Left lung (tissue), 14 donors: ENCODE measurements at places on chromosomes 11 and 22.
A peak's percentile ranks its signal among the peaks of the same experiment; 100 is the strongest.

DNA sequence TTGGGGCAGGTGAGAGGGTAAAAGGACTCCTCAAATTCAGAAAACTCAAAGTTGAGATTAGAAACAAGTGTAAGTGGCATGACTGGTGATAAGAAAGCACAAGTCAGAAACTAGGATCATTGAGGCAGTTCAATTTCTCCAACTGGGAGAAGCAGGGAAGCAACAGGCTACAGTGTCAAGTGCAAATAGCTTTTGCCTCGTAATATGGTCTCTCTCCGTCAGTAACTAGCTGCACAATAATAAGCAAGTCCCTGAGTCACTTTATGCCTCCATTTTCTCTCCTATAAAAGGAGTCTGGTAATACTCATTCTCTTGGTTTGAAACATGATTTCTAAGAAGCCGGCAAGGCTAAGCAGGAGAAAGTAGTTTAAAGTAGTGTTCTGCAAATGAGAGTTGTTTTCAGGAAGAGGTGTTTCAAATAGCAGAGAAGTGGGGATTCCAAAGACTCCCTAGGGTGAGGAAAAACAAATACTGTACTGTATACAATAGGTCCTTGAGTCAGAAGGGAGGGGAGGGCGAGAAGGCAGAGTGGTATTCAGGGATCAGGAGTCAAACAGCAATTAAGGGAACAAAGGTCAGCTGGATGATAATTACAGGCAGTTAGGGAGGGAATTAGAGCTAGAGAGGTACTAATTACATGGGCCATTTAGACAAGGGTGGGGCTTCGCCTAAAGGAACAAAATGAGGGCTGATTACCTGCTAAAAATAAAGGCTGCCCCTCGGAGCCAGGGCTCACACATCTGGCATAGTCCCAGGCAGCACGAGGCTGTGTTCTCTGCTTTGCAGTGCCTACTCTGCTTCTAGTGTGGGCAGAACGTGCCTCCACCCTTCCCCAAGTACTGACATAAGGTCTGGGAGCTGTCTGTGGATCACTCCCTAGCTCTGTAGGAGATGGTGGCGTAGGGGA lies 96.0 kb upstream of the BDNF start:
- no peaks in the 10 kb centered on the region for H3K36me3 ChIP-seq
- H3K27ac ChIP-seq = no peak overlapping the region
- no peak overlapping the region for H3K4me3 ChIP-seq
- H3K4me1 ChIP-seq = no peaks in the 10 kb centered on the region

DNA sequence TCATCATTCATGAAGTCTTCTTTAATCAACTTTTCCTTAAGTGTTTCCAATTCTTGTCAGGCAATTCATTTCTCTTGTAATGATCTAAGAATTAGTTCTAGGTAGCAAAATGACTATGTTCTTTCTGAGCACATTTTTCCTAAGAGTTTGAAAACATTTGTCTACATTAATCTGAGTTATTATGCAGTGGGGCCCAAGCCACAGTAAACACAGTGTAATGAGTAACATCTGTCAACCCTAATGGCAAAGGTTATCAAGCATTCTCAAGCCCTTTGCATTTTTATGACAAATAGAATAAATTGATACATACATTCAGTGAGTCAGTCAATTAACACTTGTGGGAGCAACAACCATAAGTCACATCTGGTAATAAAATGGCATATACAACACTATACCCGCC lies 106.7 kb upstream of the ZC3H12C start:
- no peak for DNase-seq
- H3K27ac ChIP-seq = no peak overlapping the region
- H3K4me1 ChIP-seq = peaks cover 7% of the 10 kb centered on the region
- H3K27me3 ChIP-seq = no peaks in the 10 kb centered on the region
- H3K36me3 ChIP-seq = no peaks in the 10 kb centered on the region

DNA sequence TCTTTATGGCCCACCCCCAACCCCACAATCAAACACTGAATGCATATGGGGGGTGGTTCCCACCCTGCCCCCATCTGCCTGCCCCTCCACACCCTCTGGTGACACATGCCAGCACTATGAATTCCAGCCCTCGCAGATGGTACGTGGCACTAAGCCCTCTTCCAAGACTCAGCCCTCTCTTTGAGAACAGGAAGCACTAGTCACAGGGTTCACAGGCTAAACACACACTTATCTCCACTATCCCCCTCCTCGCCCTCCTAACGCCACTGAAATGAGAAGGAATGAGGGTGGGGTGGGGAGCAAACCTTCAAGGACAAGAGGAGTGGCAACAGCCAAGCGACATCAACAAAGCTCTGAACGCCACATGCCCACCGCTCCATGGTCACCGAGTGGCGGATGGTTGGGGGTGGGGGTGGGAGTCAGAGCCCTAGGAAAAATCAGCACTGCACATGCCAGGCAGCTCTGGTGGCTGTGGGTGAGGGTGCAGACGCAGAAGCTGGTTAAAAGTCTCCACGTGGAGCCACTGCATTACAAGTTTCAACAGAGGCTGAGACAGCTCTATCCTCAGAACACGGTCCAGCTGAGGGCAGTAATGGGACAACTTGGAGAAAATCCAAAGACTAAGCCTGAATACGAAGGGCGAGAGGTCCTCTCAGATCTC lies 33.6 kb downstream of the TMEM184B start:
- peak overlapping the region; percentile 72 for H3K27ac ChIP-seq
- DNase-seq = no peak
- H3K36me3 ChIP-seq = peaks cover 48% of the 10 kb centered on the region
- H3K4me1 ChIP-seq = peaks cover 56% of the 10 kb centered on the region
- H3K27me3 ChIP-seq = no peaks in the 10 kb centered on the region

DNA sequence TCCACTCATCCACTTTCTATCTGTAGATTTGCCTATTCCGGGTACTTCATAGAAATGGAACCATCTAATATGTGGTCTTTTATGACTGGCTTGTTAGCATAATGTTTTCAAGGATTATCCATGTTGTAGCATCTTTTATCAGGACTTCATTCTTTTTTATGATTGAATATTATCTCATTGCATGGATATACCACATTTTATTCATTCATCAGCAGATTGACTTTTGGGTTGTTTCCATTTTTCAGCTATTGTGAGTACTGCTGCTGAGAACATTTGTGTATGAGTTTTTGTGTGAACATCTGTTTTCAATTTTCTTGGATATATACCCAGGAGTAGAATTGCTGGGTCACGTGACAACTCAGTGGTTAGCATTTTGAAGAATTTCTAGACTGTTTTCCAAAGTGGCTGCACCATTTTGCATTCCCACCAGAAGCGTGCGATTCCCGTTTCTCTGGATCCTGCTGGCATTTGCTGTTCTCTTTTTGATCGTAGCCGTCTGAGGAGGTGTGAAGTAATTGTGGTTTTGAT lies 8.9 kb downstream of the DERL3 start:
- no peak overlapping the region for H3K4me3 ChIP-seq
- no peaks in the 10 kb centered on the region for H3K27me3 ChIP-seq
- H3K4me1 ChIP-seq = no peaks in the 10 kb centered on the region
- H3K27ac ChIP-seq = no peak overlapping the region
- DNase-seq = no peak

DNA sequence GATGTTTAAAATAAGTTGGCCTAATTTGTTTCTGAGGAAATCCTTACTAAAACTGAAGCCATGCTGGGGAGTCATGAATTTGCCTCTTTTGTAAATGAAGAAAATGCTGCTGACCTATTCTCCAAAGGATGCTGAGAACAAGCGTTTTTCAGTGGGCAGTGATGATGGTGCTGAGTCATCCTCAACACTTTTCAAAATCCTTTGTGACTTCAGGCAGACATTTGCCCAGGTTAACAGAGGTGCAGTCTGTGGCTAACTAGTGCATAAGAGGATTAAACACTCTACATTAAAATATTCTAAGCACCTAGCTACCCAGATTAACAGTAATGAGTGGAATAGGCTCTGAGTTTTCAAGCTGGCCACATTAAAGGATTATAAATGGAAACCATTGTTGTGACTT lies 509.0 kb downstream of the DLG2 start:
- no peaks in the 10 kb centered on the region for H3K27me3 ChIP-seq
- H3K36me3 ChIP-seq = no peaks in the 10 kb centered on the region
- no peak overlapping the region for H3K4me3 ChIP-seq
- no peak for DNase-seq
- no peaks in the 10 kb centered on the region for H3K4me1 ChIP-seq

DNA sequence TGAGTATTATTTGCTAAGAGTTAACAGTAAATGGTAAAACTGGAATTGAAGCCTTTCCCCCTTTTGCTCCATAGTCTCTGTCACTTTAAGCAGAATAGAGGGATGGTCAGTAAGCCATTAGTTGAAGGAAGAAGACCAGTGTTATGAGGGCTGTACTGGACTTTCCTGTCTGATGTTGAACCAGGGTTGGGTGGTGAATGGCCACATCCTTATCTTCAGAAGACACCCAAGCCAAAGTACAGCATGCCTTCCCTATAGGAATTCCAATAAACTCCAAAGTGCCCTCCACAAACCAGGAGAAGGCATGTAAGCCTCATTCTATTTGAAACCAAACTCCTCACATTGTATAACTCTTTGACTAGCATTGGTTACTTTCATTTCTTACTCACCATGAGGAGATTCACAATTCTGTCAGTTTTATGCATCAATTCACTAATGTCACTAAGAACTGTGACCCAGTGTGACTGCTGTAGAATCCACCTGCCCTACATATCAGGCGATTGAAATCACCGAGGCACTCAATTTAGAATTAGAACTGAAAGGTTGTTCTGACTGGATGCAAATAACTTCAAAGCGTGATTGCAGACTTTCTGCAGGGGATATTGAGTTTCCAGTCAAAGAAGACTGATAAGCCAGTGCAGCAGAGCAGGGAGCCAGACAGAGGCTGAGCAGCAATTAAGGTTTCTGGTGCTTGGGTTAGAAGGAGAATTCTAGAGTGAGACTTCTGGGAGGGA lies 107.1 kb upstream of the DDI1 start:
- DNase-seq = no peak
- H3K27me3 ChIP-seq = no peaks in the 10 kb centered on the region
- H3K36me3 ChIP-seq = no peaks in the 10 kb centered on the region

DNA sequence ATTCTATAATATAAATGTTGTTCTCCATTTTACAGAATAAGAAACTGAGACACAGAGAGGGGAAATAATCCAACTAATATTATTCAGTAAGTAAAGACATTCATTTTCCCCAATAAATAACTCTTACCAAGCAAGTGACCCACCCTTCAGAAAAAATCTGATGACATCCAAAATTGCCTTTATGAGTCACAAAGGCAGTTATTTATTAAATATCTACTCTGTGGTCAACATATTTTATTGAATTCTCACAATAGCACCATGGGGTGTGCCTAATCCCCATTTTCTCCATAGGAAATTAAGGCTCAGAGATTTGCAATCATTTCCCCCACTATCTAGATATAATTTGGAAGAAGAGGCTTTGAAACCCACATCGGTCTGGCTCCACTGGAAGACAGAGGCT lies 161.5 kb upstream of the ISX start:
- no peak overlapping the region for H3K27ac ChIP-seq
- H3K4me1 ChIP-seq = no peaks in the 10 kb centered on the region
- no peak for DNase-seq
- H3K27me3 ChIP-seq = no peaks in the 10 kb centered on the region
- no peaks in the 10 kb centered on the region for H3K36me3 ChIP-seq

- peaks cover 10% of the 10 kb centered on the region for H3K4me1 ChIP-seq
- no peak overlapping the region for H3K4me3 ChIP-seq
- no peaks in the 10 kb centered on the region for H3K36me3 ChIP-seq
- no peak overlapping the region for H3K27ac ChIP-seq
- no peak for DNase-seq
Observed at GRCh38 chr11:66131937-66132632, 62.0 kb downstream of the PACS1 start.

DNA sequence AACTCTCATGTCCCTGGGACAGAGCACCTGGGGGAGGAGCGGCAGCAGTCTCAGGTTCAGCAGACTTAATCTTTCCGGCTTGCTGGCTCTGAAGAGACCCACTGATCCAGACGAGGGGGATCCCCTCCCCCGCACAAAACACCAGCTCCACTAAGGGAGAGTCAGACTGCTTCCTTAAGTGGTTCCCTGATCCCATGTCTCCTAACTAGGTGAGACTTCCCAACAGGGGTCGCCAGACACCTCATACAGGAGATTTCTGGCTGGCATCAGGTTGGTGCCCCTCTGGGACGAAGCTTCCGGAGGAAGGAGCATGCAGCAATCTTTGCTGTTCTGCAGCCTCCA lies 157.2 kb upstream of the TMEM45B start:
- H3K36me3 ChIP-seq = no peaks in the 10 kb centered on the region
- H3K27ac ChIP-seq = no peak overlapping the region
- H3K27me3 ChIP-seq = no peaks in the 10 kb centered on the region

- no peak for DNase-seq
- no peak overlapping the region for H3K4me3 ChIP-seq
- no peaks in the 10 kb centered on the region for H3K27me3 ChIP-seq
- H3K27ac ChIP-seq = no peak overlapping the region
- peaks cover 61% of the 10 kb centered on the region for H3K36me3 ChIP-seq
- H3K4me1 ChIP-seq = peaks cover 20% of the 10 kb centered on the region
Observed at GRCh38 chr22:38246046-38246658, 26.7 kb downstream of the TMEM184B start.

DNA sequence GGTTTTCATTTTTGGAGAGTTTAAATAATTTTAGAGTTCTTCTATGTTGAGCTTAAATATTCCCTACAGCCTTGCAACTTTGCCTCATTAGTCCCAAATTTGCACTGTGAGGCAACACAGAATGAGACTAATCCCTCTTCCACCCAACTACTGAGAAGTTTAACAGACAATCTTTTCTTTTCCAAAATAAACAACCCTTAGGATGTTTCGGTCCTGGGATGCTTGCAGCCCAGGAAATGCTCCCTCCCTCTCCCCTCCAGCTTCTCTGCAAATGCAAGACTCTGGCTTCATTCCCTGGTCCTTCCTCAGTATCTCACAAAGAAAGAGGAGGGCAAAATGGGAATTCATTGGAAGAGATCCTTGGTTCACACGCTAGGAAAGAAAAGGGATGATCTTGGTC lies 222.5 kb downstream of the ST3GAL4 start:
- H3K27me3 ChIP-seq = no peaks in the 10 kb centered on the region
- H3K36me3 ChIP-seq = no peaks in the 10 kb centered on the region
- no peak for DNase-seq
- H3K4me1 ChIP-seq = no peaks in the 10 kb centered on the region
- no peak overlapping the region for H3K4me3 ChIP-seq

GRCh38 chr22:19984851-19985811 lies 31.5 kb downstream of the ARVCF start:
- no peaks in the 10 kb centered on the region for H3K27me3 ChIP-seq
- no peaks in the 10 kb centered on the region for H3K36me3 ChIP-seq
- no peak for DNase-seq
- no peak overlapping the region for H3K4me3 ChIP-seq
- H3K27ac ChIP-seq = no peak overlapping the region

DNA sequence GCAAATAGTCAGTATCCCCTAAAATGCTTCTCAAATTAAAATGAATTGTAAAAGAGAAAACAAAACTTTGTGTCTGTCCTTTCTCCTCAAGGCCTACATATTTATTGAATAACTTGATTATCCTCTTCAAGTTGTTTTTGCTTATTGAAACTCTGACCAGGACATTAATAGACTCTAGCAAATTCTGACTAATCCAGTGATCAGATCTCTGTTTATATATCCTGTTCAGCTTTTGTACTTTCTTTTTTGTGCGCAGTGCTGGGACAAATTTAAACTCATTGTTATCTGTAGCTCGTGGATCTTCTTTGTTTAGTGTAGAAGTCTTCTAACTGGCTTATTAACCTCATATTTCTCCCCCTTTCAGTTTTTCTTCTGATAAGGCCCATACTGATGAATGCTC lies 139.9 kb upstream of the SORL1-AS1 start:
- DNase-seq = no peak
- H3K27ac ChIP-seq = no peak overlapping the region
- no peaks in the 10 kb centered on the region for H3K4me1 ChIP-seq
- peaks cover 96% of the 10 kb centered on the region for H3K36me3 ChIP-seq
- H3K4me3 ChIP-seq = no peak overlapping the region
- H3K27me3 ChIP-seq = no peaks in the 10 kb centered on the region

- H3K27me3 ChIP-seq = no peaks in the 10 kb centered on the region
- H3K36me3 ChIP-seq = no peaks in the 10 kb centered on the region
- no peak overlapping the region for H3K27ac ChIP-seq
- DNase-seq = no peak
- no peaks in the 10 kb centered on the region for H3K4me1 ChIP-seq
Observed at GRCh38 chr22:47695176-47695575, 932.7 kb downstream of the TBC1D22A start.
